ENCODE measurements at places on chromosomes 3 and 15.

DNA sequence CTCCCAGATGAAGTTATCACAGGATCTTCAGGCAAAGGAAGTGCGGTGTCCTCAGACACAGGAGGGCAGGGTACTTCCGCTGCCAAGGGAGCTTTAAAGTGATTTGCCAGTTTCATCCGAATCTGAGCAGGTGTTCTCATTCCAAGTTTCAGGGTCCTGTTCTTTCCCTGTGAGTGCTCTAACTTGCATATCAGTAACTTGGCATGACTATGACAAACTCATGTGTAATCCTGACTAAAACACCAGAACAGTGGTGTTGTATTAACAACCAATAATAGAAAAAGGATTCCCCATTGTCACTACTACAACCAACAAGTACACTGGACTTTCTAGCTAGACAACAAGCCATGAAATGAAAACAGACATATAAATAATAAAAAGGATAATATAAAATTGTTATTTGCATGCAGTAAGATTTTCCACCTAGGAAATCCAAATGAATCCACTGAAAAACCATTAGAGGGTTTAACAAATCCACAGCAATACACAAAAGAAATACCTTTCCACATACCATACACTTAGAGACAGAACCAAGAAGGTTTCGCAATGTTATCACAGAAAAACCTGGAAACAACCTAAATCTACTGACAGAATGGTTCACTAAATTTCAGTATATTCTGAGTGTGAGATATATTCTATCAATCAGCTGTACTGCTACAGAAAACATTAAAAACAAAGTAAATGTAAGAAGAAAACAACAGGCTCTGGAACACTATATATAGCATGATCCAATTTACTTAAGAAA, 40.9 kb upstream of the RPL35A start:
- DNase-seq, result no peak

- DNase-seq, result no peak
Measured at GRCh38 chr15:45646220-45646619, 11.4 kb downstream of the SQOR start.

GRCh38 chr15:76347482-76348055, 11.0 kb downstream of the ISL2 start:
- no peak for DNase-seq

- no peak for DNase-seq
Measured at GRCh38 chr3:150296123-150296735, 111.9 kb upstream of the TSC22D2 start.

DNA sequence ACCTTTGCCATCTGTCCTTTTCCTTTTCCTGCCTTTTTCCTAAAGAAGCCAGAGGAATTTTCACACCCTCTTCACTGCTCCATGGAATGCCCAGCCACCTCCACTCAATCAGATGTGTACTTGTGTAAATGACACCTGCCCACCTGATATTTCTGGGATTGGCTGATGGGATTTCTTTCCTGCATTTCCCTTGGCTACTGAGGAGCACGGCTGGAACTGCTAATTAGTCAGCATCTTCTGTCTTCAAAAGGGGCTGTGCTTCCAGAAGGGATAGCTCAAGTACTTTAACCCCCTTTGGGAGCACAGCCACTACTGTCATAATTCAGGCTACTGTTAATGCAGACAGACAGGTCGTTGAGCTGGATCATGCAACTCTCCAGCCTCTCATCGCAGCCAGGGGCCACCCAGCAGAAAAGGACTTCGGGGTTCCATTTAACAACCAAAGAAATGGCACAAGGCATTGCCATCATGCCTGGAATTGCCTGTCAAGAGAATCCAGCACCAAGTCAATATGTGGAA, 38.6 kb downstream of the MGLL start:
- DNase-seq, result no peak

DNA sequence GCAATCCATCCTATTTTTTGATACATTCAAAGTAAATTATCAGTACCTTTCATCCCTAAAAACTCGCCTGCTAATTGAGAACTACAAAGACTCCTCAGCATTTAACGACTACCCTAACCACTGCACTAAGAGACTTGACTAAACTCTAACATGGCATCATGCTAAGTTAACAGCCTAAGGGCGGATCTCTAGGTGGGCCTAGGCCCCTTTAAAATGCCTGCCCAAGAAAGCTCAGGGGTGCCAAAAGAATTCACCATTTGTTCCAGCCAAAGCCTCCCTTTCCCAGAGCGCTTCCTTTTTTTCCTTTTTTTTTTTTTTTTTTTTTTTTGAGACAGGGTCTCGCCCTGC, 568 bp upstream of the NEK4 start:
- DNase-seq, result no peak

DNA sequence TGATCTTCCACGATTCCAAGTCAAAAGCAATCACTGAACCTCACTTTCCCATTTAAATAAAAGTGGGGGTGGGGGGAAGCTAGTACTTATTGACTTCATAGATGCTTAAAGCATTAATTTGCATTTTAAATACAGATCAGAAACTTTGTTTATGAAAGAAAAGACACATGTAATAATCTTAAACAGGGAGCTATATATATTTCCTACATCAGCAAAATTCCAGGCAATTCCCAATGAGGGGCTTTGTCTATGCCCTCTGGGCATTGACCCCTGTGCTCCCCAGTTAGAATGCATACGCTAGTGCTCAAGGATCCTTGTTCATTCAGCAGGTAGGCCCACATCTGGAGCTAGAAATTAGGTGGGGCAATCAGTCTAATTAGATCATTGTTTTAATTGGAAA, 20.0 kb downstream of the SERPINI2 start:
- no peak for DNase-seq

GRCh38 chr3:6282918-6283317, 578.0 kb upstream of the GRM7 start:
- no peak for DNase-seq

DNA sequence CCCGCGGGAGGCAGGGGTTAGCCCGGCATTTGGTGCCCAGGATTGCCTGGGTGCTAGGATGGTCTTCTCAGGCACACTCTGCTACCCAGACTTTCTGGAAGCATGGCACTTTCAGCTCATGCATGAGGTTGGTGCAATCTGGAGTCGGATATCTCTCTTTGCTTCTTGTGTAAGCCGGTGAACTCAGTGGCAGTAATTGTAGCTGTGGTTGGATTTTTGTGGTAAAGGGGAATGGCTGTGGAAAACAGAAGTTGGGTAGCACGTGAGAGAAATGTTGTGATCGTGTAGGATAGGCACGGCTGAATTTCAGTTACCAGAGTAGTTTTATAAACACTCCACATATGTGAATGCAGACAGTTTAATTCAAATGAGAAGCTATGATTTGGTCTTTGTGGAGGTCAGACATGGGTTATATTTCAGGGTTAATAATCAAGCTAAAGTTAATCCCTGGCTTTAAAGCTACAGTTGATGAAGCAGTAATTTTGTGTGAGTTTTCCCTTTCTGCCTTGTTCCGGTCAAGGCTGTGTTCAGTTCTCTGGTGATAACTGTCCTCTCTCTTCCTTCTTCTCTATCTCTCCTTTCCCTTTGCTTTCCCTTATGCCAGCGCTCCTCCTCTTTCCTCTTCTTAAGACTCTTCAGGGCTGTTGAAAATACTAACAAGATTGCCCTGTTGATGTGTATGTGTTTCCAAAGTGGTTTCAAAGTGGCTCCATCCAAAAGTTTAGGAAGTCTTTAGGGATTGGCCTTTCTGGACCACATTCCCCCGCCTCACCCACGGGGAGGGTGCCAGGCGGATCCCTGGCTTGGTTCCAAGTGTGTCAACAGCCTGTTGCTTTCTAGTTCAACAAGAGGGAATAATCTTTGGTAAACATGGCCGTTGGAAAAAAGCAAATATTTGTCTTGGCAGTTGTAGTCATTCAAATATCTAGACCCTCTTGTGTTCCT, 404.6 kb upstream of the C2CD4B start:
- no peak for DNase-seq

GRCh38 chr3:196677931-196678330, 34.1 kb downstream of the CEP19 start:
- no peak for DNase-seq

DNA sequence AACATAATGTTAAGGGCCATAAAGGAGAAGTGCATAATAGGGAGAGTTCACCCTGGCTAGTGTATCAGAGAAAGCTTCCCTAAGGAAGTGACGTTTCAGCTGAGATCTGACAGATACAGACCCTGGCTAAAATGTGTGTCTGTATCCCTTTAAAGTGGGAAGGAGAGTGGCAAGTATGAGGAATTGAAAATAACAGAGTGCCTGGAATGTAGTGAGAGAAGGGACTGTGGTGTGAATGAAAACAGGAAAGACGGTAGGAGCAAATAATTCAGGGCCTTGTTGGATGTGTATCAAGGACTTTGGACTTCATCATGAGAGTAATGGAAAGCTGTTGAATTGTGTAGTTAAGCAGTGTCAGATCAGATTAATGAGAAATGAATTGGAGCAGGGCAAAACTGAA, 30.5 kb downstream of the NEO1 start:
- DNase-seq, result no peak

- DNase-seq, result no peak
Measured at GRCh38 chr3:23439080-23439479, 236.0 kb downstream of the UBE2E2 start.

DNA sequence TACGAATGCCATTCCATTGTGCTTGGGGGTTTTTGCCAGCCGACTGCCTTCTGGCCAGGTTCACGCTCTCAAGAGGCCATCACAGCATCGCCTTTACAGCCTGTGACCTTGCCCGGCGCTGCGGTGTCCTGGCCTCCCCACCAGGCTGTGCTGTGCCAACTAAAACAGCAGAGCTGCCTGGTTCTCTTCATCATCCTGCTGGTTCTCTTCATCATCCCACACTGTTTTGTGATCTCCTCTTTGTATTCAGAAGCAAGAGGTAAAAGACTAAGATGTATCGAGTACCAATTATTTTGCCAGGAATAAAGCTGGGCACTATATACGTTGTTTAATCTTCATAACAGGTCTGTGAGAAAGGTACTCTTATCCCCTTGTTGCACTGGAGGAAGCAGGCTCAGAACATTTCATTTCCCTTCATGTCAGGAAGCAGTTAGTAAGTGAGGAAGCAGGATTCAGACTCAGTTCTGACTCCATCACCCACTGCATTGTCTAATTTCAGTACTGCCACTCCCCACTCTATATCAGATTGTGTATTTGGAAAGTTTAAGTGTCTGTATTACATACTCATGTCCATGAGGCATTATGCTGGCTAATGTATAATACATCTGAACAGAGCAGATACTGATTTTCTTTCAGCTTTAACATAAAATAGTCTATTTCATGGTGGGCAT, 92.7 kb downstream of the LRRC28 start:
- DNase-seq, result peak; percentile 43

GRCh38 chr3:160929595-160929994, 173.6 kb downstream of the PPM1L start:
- no peak for DNase-seq

GRCh38 chr3:53680028-53680427, 166.2 kb downstream of the CHDH start:
- no peak for DNase-seq

GRCh38 chr3:40162616-40163015, 146.9 kb upstream of the EIF1B start:
- no peak for DNase-seq

GRCh38 chr3:134863915-134864314, 68.9 kb downstream of the EPHB1 start:
- DNase-seq, result no peak

- no peak for DNase-seq
Measured at GRCh38 chr3:139715743-139716360, 38.1 kb upstream of the NMNAT3 start.

DNA sequence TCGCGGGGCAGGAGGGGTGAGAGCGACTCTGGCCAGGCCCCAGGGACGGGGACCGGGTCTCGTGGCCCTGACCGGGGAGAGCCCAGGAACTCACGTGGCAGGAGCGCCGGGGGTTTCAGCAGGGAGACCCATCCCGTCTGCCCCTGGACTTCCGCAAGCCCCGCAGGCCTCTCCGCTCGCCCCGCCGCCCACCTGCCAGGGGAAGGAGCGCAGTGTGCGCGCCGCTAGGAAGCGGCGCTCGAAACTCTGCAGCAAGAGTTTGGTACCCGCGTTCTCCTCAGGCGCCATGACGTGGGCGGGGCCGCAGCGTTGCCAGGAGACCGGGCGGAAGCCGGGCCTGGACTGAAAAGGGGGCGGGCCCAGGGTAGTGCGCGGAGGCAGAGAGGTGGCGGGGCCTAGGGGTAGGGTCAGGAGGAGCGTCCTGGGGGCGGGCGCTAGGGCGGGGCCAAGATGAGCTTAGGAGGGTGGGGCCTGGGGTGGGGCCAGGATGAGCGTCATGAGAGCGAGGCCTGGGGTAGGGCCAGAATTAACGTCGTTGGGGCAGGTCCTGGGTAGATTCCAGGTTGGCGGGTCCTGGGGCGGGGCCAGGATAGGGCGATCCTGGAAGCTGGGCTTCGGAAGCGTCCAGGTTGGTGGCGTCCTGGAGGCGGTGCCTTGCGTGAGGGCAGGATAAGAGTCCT, 29.7 kb downstream of the ALG1L2 start:
- DNase-seq, result peak; percentile 99

- no peak for DNase-seq
Measured at GRCh38 chr3:14847613-14848541, 29.1 kb downstream of the FGD5 start.

- DNase-seq, result no peak
Measured at GRCh38 chr15:65426216-65426853, 3.6 kb upstream of the IGDCC4 start.

- DNase-seq, result no peak
Measured at GRCh38 chr15:72861354-72861910, 77.9 kb upstream of the ADPGK start.

- no peak for DNase-seq
Measured at GRCh38 chr3:101072300-101072699, 79.1 kb upstream of the ABI3BP start.

DNA sequence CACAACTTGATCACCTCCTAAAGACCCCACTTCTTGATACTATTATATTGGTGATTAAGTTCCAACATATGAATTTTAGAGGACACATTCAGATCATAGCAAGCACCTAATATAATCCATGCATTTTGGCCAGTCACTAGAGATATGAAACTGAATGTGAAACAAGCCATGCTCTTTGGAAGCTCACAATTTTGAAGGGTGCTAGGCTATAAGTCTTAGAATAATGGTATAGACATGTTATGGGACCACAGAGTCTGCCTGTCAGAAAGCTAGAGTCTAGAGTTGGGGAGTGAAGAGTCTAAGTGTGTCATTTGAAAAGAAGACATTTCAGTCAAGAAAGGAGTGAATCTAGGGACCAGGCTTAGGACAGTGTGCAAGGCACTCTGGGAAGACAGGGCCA, 186.4 kb upstream of the SLC24A5 start:
- no peak for DNase-seq

DNA sequence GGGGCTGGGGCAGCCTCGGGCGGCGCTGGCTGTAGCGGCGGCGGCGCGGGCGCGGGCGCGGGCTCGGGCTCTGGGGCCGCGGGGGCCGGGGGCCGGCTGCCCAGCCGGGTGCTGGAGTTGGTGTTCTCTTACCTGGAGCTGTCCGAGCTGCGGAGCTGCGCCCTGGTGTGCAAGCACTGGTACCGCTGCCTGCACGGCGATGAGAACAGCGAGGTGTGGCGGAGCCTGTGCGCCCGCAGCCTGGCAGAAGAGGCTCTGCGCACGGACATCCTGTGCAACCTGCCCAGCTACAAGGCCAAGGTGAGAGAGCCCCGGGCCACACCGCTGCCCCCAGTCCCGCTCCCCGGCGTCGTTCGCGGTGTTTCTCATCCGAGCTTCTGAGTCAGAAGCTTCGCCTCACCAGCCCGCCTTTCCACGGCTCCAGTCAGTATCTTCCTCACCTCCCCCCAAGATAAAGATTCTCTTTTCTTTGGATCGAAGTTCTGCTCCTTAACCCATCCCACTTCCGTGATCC, 600 bp downstream of the FBXO45 start:
- peak; percentile 58 for DNase-seq

Data from stimulated activated CD4-positive, alpha-beta T cell treated with anti-CD3 and anti-CD28 coated beads, Interleukin-1b, Interleukin-23, amount 100 ng/mL, for 48 hours (primary cell).